ENCODE measurements at places on chromosomes 1 and 21.

- no peak for DNase-seq
These were observed 30.5 kb downstream of the CAMTA1 start for GRCh38 chr1:6815726-6816125.

GRCh38 chr1:154499446-154499845 lies 2.6 kb upstream of the TDRD10 start:
- DNase-seq = no peak

DNA sequence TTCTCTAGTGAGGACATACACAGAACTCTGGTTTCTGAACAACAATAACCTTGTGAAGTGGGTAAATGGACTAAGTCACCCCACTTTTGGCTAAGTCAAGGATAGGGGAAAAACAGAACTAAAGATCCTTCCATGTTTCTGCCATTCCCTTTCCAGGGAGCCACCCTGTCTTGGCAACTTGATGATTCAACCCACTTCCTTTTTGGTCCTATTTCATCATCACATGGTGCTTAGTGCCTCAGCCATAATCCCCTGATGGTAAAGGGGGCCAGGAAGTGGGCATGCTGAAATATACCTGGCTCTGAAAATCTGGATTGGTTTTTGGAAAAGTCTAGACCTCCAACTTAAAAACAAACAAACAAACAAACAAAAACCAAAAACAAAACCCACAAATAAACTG lies 206.4 kb upstream of the FOXD3 start:
- DNase-seq = no peak

DNA sequence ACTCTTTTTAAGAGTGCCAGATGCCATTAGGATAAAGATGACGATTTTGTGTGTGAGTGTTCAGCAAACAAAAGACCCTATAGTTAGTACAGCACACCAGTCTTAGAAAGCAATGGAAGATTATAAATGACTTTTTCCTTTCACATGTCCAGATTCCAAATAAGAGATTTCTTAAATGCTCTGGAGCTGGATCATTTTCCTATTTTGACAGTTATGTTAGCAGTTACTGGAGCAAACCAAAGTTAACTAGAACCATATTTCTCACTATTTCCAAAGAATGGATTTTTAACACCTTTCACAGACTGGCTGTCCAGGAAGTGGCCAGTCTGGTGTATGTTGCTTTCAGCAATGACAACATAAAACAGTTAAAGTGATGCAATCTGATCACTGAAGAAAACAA lies 905.8 kb upstream of the ADGRL2 start:
- DNase-seq = no peak

- no peak for DNase-seq
These were observed 5.5 kb downstream of the KLHL21 start for GRCh38 chr1:6596886-6597776.

- no peak for DNase-seq
These were observed 191.8 kb downstream of the LYPLAL1 start for GRCh38 chr1:219365451-219365850.

- DNase-seq = no peak
These were observed 10.8 kb downstream of the MCL1 start for GRCh38 chr1:150568594-150568966.

DNA sequence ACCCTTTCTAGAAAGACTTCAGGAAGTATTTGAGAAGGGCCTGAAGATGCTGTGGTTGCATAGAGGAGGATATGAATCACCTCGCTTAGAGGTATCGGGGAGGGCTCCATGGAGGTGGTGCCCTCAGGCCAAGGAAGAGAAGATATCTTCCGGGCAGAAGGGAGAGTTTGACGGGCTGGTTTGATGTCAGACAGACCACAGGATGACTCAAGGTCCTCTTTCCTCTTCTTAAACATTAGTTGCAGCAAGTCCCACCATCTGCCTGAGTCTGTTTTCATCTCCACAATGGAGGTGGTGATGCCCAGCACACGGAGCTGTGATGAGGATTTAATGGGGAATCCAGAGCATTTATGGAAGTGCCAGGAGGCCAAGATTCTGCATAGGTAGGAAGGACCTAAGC lies 25.1 kb upstream of the RUNX3 start:
- DNase-seq = no peak

- DNase-seq = no peak
These were observed 14.7 kb downstream of the TFF2 start for GRCh38 chr21:42336054-42336453.

- no peak for DNase-seq
These were observed 4.1 kb upstream of the PTAFR start for GRCh38 chr1:28180306-28181305.

GRCh38 chr1:167616521-167616920 lies 13.5 kb upstream of the RCSD1 start:
- DNase-seq = no peak

DNA sequence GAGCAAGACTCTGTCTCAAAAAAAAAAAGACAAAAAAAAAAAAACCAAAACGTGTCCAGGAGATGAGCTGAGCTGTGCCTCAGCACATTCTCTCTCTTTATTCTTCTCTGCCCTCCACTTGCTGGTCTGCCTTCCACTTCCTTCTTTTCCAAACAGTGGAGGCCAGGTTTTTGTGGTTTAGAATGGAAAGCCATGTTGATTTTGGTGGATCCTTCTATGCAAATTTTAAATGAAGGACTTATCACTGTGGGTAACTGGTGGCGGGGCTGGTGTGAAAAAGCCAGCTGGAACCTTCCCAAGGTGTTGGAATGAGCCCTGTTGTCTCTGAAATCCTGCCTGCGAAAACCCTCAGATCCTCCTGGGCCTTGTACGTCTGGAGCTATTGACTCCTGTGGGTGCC lies 61.9 kb downstream of the PTPRU start:
- no peak for DNase-seq

DNA sequence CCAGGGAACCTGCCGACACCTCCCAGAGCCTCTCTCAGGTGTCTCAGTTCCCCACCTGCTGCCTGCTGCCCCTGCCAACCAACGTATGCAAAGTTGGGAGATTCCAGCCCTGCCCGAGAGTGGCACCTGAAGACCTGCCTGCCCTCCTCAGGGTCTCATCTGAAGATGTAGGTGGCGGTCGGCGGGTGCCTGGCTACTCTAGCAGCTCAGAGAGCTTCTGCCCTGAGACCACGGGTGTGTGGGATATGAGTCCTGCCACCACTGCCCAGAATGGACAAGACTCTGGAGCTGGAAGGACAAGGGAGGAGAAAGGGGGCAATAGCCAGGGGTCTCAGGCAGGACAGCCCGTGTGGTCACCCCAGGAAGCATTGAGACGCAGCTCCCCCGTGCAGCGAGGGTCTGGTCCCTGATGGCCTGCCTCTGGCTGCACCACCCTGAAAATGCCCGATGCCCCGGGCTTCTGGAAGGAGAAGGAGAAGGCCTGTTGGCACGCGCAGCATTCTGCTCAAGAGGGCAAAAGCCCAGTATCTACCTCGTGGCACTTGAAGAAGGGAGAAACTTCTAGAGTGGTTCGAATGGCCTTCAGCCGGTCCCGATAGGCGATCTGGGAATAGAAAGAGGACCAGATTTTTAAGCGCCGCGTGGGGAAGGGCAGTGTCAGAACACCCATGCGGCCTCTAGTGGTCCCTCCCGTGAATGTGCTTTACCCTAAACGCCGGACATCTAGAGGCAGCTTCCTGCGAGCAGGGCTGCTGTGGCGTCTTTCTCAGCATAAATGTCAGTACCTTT lies 88.8 kb downstream of the STUM start:
- no peak for DNase-seq

- no peak for DNase-seq
These were observed 308.5 kb upstream of the ADAMTS5 start for GRCh38 chr21:27275294-27275927.

DNA sequence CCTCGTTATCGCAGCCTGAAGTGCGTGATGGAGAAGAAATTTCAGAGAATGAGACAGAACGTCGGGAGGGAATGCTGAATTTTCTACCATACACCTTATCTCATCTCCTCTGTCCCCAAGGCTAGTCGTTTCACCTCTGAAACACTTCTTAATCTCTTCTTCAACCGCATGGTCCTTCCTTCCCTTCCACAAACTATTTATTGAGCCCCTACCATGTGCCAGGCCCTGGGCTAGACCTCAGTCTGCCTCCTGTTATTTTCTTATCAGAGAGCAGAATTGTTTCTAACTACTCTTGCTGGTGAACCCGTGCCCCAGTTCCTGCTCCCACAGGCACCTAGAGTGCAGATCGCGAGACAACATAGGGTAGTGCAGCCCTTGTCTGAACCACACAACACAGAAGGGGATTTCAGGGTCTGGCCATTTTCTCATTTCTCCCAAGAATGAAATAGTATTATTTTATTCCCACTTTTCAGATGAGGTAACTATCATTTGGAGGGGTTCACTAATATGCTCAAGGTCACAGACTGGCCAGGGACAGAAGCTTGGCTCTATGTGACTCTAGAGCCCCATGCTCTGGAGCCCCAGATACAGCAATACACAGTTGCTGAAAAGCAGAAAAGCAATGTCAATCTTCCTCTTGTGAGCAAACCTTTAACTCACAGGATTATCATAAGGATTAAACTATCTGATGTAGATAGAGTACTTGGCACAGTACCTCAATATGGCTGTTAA lies 598 bp upstream of the ADIPOR1 start:
- DNase-seq = no peak

DNA sequence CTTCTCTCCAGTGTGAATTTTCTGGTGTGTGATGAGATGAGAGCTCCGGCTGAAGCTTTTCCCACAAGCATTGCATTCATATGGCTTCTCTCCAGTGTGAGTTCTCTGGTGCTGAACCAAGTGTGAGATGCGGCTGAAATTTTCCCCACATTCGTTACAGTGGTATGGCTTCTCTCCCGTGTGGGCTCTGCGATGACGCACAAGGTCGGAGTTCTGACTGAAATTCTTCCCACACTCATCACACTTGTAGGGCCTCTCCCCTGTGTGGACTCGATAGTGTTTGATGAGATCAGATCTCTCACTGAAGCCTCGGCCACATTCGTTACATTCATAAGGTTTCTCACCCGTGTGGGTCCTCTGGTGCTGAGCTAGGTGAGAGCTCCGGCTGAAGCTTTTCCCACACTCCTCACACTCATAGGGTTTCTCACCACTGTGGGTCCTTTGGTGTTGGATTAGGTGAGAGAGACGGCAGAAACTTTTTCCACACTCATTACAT lies 7.4 kb downstream of the ZNF436 start:
- no peak for DNase-seq

- DNase-seq = no peak
These were observed 661.5 kb downstream of the PLA2G4A start for GRCh38 chr1:187490266-187490665.

Data from NCI-H1092 (cell line).